ENCODE measurements at places on chromosomes 6 and 20.

- DNase-seq, result no peak
Observed at GRCh38 chr6:15592610-15593009, 70.2 kb downstream of the DTNBP1 start.

- no peak for DNase-seq
Observed at GRCh38 chr6:52000064-52000463, 87.3 kb downstream of the PKHD1 start.

- DNase-seq, result no peak
Observed at GRCh38 chr6:64062960-64063683, 427.5 kb downstream of the PHF3 start.

DNA sequence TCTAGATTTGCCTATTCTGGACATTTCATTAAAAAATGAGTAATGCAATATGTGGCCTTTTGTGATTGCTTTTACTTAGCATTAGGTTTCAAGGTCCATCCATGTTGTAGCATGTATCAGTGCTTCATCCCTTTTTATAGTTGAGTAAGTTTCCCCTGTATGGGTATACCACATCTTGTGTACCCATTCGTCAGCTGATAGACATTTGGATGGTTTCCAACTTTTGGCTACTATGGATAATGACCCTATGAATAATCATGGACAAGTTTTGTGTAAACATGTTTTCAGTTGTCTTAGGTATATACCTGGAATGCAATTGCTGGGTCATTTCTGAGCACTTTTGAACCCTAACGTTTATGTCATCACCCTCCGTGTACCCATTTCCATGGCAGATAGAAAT lies 15.4 kb downstream of the METTL24 start:
- no peak for DNase-seq

- no peak for DNase-seq
Observed at GRCh38 chr6:169224185-169224695, 29.4 kb downstream of the THBS2 start.

DNA sequence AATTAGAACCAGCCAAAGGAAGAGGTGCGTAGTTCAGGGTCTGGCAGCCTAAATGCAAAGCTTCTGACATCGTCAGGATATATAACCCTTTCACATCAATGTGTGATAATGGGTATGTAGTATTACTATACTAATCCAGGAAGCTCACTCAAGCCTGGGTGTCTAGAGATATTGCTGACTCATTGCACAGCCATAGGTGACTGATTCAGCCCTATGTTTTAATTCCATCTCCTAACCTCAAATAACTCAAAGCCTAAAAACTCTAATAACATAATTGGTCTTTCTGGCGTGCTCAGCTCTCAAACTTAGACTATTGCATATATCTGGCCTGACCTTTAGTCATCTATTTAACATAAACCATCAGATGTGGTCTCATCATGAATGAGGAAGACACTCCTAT lies 658.4 kb downstream of the TBC1D32 start:
- no peak for DNase-seq

All from occipital lobe (tissue), 3 donors.